Peyer's patch (tissue), 4 donors: ENCODE measurements at places on chromosomes 11 and 22. TPM values are rescaled to one million over a fixed set of nuclear protein-coding genes. Genes with fewer than 3 reads are reported as not detected.

Gene OR51B4
- total RNA-seq = not detected

Gene CABP2
- not detected for total RNA-seq

DNA sequence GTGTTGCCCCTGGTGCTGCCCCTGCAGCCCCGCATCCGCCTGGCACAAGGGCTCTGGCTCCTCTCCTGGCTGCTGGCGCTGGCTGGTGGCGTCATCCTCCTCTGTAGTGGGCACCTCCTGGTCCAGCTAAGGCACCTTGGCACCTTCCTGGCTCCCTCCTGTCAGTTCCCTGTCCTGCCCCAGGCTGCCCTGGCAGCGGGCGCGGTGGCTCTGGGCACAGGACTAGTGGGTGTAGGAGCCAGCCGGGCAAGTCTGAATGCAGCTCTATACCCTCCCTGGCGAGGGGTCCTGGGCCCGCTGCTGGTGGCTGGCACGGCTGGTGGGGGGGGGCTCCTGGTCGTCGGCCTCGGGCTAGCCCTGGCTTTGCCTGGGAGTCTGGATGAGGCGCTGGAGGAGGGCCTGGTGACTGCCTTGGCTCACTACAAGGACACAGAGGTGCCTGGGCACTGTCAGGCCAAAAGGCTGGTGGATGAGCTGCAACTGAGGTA, 278 bp downstream of the ROM1 start:
- no peak for DNase-seq

- no peak for DNase-seq
Measured at GRCh38 chr11:44246726-44247125, 63.2 kb downstream of the ALX4 start.
